Renal cortical epithelial cell (primary cell): ENCODE measurements at places on chromosomes 5 and 9. TPM values are rescaled to one million over a fixed set of nuclear protein-coding genes. Genes with fewer than 3 reads are reported as not detected.

Gene DUSP1
- 203 and 294 TPM in 2 replicates for total RNA-seq

Gene OGN
- not detected in 2 replicates for total RNA-seq

Gene CCDC192
- not detected in 2 replicates for total RNA-seq

Gene CCDC183
- 0.94 TPM in 1 of 2 replicates, not detected in the other for total RNA-seq

Gene ZNF618
- 3.5 and 30.6 TPM in 2 replicates for total RNA-seq

GRCh38 chr9:116688806-116689485, 1.8 kb downstream of the TRIM32 start:
- peak; percentile 47 for DNase-seq

DNA sequence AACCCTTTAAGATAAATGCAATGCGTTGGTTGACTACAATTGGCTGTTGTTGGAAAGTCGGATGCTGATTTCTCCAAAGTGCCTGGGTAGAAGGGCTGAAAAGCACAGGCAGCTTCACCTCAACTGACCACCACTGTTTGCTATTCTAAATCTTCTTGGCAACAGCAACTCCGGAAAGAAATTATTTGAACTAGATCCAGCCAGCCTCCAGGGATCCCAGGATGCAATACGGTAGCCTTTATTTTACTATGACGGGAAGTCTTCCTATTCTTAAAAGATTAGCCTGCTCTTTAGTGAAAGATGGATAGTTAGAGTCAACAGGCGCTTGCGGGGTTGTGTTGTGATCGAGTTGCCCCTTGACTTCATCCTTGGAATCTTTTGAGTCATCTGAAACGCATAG, 78.6 kb upstream of the KLF9 start:
- DNase-seq, result no peak

GRCh38 chr5:174355208-174355612, 309.7 kb downstream of the NSG2 start:
- DNase-seq, result peak; percentile 16

DNA sequence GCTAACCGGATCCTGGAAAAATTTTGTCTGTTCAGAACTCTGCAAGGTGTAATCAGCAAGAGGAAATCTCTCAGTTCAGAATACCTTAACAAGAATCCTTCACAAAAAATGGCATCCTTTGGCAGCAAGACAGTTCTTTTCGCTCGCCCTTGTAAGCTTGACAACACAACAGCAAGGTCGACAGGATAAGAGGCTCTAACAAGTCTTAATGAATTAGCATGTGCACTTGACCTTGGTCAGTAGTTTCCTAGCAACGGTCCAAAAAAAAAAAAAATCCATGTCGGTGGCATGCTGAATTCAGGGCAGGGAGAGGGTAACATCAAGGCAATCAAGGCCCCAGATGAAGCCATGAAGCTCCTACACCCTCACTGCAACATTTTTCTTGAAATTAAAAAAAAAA, 172.8 kb downstream of the APBA1 start:
- no peak for DNase-seq

DNA sequence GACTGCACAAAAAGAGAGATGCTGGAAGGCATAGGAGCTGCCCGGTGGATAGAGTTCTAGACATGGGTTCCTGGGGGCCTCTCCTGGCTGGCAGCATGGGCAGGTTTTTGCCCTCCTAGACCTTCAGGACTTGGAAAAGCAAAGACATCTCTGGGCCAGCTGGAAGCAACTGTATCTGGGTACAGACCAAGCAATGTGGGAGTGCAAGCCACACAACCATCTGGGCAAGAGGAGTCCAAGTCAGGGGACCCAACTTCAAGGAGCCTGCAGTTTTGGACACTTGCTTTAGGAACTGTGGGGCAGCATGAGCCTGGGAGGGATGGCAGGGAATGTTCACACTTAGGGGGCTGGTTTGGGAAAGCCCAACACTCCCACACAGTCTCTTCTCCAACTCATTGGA, 323.3 kb downstream of the GADD45G start:
- no peak for DNase-seq

DNA sequence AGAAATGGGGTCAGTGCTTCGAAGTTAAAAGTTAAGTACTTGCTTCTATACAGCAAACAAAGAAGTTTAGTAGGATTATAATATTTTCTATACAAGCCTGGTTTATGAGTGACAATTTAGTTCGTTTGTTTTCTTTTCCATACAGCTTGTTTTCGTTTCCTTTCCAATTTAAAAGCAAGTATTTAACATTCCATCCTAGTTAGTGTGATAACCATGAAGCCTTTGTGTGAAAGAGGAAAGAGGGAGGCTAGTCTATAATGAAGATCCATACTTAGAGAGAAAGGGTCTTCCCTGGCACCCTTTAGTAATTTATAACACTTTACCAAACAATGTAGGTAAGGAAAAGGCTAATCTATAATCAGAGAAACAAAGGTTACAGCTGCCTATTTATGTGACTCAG, 51.0 kb downstream of the SLC1A1 start:
- DNase-seq, result no peak

GRCh38 chr9:3954331-3955304, 345.2 kb downstream of the GLIS3 start:
- DNase-seq, result no peak
